ENCODE measurements at places on chromosomes 2 and 18.

DNA sequence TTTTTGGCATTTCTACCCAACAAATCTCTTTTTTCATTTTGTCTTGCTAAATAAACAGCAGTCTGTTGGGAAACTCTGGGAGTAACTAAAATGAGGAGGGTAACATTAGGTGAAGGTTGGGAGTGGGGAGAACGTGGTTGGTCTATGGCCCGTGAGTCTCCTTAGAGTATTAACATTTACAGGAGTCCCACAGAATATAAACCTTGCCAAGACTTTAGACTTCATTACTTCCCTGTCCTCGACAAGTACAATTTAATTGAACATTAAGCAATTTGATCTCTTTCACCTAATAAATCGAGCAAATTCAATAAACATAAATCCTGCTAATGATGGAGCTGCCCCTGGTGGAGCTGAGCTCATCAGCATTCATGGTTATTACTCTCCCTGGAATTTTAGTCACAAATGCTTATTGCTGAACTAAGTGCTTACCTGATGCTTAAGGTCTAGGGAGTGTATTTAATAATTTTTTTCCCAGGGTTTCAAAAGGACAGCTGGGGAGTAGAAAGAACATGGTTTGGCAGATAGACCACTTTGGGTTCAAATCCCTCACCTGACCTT is 95.1 kb upstream of the RASGRP3 start:
- DNase-seq = no peak

GRCh38 chr2:9847140-9847539 is 3.9 kb downstream of the TAF1B start:
- peak; percentile 76 for DNase-seq

DNA sequence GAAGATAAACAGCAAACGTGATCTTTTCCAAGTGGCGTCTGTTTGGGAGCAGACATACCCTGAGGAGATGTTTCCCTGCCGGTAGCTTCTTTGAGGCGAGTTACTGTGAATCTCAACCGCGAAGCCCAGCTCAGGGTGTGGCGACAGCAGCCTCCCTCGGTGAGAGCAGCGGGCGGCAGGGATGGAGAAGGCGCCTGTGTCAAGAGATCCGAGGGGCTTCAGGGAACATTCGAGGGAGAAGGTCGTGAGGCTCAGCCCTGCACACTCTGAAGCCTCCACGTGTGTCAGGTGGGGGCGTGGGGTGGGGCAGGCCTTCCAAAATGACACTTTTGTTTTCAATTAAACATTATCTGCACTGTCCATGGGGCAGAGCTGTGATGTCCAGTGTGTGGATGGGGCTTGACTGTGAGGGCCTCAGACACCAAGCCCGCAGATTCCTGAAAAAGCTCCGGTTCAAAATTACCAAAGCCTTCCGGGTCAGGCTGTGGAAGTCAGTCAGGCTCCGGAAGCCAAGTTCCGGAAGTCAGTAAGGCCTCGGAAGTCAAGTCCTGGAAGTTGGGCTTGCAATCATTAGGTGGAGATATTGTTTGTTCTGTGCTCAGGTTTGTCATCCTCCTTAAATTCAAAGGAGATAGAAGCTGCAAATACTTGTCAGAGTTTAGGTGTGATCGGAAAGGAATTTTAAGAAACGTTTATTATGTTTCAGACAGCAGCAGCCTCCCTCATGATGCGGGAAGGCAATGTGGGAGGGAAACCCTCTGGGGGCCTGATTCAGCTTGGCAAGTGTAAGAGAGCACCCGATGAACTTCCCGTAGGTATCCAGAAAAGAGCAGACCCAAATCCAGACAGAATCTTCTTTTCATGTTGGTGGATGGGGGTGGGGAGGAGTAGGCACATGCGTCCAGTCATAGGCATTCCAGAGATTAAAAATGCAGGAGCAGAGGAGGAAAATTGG is 20.7 kb downstream of the SMIM21 start:
- no peak for DNase-seq

- no peak for DNase-seq
Observed at GRCh38 chr2:105768961-105769452, 24.3 kb downstream of the NCK2 start.

DNA sequence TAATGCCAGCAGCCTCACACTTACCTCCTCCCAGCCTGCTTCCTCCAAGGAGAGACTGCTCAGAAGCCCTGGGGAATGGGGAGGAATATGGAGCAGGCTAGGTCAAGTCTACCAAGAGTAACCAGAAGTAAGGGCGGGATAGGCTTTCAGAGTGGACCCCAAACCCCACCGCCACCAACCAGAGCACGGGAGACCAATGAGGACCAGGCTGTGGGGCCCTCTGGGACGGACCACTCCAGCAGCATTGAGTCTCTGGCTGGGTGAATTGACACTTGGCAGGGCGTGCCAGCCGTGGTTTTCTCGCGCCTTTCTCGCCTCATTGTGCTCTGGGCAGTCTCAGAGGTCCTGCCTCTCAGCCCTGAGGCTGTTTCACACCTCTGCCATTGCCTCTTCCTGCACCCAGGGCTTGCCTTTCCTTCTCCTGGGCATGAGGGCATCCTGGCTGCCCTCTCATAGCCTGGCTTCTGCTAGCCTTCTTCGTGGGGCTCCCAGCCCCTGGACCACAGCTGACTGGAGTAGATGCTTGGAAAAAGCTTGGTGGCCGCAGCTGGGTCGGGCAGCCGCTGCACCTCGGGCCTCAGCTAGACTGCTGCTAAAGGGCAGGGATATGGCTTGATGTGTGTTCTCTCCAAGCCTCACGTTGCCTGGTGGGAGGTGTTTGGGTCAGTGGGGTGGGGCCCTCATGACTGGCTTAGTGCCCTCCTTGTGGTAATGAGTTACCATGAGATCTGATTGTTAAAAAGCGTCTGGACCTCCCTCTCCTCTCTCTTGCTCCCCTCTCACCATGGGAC is 40.5 kb upstream of the HS6ST1 start:
- DNase-seq = no peak

GRCh38 chr2:105791229-105791628 is 46.5 kb downstream of the NCK2 start:
- DNase-seq = no peak

- no peak for DNase-seq
Observed at GRCh38 chr18:79558933-79559416, 120.6 kb upstream of the CTDP1 start.

- DNase-seq = no peak
Observed at GRCh38 chr2:49259926-49260325, 105.6 kb upstream of the FSHR start.

DNA sequence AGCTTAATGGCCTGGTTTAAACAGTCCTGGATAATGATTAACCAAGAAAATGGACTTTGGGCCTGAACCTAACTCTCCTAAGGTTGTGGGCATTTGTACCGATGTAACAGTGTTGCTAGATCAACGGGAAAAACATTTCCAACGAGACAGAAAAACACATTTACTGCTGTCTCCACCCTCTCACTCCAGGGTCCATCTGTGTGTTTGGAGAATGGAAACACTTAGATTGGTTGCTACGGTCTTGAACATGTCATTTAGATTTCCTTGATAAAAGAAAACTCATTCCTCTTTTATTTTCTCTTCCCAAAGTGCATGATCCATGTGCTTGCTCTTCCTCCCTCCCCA is 88.0 kb downstream of the SOCS6 start:
- no peak for DNase-seq

GRCh38 chr2:241458687-241459086 is 49.7 kb downstream of the STK25 start:
- no peak for DNase-seq
